HT-29 (cell line): ENCODE measurements at places on chromosomes 4 and X. TPM values are rescaled to one million over a fixed set of nuclear protein-coding genes. Genes with fewer than 3 reads are reported as not detected.

CXCL8 gene
- 2.6 and 4.4 TPM in 2 replicates for total RNA-seq

PLP1 gene
- not detected in 2 replicates for total RNA-seq

EMCN gene
- total RNA-seq: not detected in 2 replicates

ADAM29 gene
- not detected in 2 replicates for total RNA-seq

ANK2 gene
- total RNA-seq: 0.03 and 0.08 TPM in 2 replicates

GRCh38 chr4:122765692-122766352 lies 33.3 kb downstream of the BBS12 start:
- DNase-seq: no peak

- no peak for DNase-seq
Measured at GRCh38 chrX:22118161-22118830, 86.2 kb downstream of the PHEX start.

DNA sequence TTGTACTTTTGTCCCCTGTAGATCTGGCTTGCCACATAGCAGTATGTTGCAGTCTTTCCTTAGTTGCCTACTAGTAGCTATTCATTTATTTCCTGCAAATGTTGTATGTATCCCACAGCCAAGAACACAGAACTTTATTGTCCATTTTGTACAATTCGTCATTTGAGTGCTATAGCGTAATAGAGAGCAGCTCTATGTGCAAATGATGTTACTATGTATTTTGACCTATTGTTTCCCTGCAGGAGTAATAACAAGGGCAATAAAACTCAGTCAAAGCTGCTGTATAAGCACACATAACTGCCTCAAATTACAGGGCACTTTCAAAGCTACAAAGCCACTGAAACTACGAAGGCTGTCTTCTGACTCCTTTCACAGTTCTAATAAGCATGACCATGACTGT lies 48.1 kb downstream of the NRK start:
- no peak for DNase-seq

- DNase-seq: no peak
Measured at GRCh38 chr4:53436251-53436650, 58.8 kb downstream of the FIP1L1 start.

- DNase-seq: no peak
Measured at GRCh38 chr4:119261986-119262385, 49.5 kb downstream of the USP53 start.

DNA sequence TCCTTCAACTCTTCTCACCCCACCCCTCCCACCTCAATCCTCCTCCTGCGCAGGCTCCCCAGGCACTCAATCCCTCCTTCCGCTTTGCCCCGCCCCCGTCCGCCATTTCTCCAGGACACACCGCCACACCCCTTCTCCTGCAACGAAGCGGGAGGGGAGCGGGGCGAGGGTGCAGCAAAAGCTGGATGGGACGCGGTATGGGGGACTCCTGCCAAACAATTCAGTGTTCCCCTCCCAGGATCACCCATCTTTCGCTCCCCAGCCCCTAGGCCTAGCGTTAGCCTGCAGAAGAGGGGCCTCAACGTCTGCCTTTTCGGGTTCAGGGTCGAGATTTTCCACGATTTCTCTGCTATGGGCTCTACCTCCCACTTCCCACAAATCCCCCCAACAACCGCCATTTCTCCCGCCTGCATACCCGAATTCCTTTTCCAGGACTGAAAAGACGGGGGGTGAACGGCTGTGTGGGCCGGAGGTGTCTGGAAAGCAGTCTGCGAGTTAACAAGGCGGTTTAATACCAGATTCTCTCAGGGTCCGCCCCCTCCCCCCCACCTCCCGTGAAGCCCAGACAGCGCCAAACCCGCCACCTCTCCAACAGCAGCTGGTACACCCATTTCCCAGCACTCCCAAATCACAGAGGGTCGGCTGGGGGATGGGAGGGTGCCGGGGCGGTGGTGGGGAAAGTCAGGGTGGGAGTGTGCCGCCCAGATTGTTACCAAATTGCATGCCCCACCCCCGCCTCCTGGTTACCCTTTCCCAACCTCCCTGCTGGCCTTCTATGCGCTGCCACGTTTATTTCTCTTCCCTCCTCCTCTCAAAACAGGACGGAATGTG lies 774 bp downstream of the ARMCX2 start:
- peak; percentile 1 for DNase-seq

GRCh38 chr4:129788486-129788885 lies 692.5 kb downstream of the C4orf33 start:
- DNase-seq: no peak

- no peak for DNase-seq
Measured at GRCh38 chr4:75831856-75832405, 70.3 kb downstream of the PPEF2 start.

DNA sequence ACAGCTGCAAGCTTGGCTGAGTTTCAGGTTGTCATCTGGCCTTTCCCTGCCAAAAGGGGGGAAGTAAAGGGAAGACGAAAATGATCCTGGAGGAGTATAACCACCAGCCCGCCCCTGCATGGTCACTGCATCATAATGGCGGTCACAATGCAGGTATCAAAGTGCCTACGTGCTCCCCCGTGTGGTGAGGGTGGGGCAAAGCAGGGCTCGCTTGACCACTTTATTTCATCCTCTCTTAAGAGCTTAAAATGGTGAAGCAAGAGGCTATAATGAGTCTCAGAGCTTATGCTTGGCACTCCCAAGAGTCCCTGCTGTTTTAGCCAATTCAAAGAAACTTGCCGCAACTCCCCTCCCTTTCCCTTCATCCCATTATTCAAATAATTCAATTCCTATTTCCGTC lies 105.6 kb downstream of the APOOL start:
- DNase-seq: peak; percentile 57

- no peak for DNase-seq
Measured at GRCh38 chrX:47012131-47012530, 66.1 kb upstream of the RGN start.

- peak; percentile 61 for DNase-seq
Measured at GRCh38 chr4:121898150-121898549, 27.9 kb upstream of the BBS7 start.

- no peak for DNase-seq
Measured at GRCh38 chrX:9857575-9858474, 71.6 kb downstream of the SHROOM2 start.

- no peak for DNase-seq
Measured at GRCh38 chrX:40485102-40485826, 95.5 kb upstream of the ATP6AP2 start.

GRCh38 chrX:80174925-80175574 lies 160.5 kb downstream of the TBX22 start:
- no peak for DNase-seq
